GF-D8 (cell line): ENCODE measurements at places on chromosomes 5 and 9.

GRCh38 chr9:103837940-103838339, 256.2 kb upstream of the SMC2 start:
- DNase-seq, result no peak

DNA sequence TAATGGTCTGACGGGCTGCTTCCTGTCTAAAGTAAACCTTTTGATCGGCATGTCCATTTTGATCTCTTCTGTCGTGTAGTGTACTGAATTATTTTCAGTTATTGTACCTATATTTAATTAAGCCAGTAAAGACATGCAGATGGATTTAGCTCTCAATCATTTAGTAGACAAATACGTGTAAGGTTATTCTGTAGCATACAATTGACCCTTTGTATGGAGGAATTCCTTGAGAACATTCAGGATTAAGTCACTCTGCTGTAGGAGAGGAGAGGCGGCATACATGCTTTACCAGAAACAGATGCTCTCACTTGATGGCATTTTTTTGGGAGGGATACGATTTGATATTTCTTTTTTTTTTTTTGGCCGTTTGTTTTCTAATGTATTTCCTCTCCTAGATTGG, 141.0 kb downstream of the PBX3 start:
- no peak for DNase-seq

DNA sequence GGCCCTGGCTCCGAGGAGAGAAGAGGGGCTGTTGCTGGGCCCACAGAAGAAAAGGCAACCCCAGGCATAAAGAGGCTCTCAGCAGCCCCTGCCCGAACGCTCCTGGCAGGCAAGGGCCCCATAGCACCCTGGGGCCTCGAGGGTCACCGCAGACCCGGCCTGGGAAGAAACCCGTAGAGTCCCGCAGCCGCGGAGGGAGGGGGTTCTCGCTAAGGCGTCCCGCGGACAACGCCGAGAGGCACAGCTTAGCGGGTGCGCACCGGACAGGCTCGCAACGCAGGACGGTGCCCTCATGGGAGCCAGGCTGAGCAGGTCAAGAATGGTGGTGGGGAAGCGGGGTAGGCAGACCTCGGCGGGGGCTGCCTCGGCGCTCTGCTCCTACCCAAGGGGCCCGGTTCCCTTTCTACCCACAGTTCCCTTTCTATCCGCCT, 6.7 kb downstream of the PITX1 start:
- DNase-seq, result no peak

- DNase-seq, result no peak
Measured at GRCh38 chr5:139282197-139282557, 11.4 kb upstream of the MATR3 start.

GRCh38 chr9:107980984-107981383, 491.4 kb upstream of the KLF4 start:
- DNase-seq, result no peak
